ENCODE measurements at places on chromosomes 2 and 18. TPM values are rescaled to one million over a fixed set of nuclear protein-coding genes. Genes with fewer than 3 reads are reported as not detected.

Gene PHOSPHO2
- polyA plus RNA-seq: 0.73 TPM

DNA sequence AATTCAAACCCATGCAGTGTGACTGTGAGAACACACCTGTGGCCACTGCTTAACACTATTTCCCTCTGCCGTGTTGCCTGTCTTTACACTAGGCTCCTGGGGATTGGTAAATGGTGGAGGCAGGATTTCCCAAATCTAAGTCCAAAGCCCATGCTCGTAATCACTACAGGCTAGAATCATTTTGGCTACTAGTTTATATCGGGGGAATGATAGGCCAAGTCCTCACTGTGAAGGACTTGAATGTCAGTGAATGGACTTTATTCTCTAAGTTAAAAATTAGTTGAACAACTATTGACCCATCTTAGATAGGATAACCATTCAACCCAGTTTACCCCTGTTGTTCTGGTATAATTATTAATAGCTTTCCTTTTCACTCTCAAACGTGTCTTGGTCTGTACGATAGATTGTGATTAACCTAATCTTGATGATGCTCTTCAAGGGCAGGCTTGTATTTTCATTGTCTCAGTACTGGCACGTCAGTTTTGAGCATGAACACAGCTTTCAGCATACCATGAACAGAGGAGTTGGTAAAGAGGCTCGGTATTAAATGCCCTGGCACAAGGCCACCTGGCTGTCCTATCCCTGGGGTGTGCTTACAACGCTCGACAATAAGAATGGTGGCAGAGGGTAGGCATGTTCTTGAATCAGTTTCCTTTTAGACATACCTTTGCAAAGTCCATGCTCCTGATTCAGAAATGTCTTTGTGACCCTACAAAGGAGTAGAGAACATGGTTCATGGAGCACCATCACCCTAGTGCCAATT lies 148.8 kb downstream of the RTN4 start:
- DNase-seq: no peak

DNA sequence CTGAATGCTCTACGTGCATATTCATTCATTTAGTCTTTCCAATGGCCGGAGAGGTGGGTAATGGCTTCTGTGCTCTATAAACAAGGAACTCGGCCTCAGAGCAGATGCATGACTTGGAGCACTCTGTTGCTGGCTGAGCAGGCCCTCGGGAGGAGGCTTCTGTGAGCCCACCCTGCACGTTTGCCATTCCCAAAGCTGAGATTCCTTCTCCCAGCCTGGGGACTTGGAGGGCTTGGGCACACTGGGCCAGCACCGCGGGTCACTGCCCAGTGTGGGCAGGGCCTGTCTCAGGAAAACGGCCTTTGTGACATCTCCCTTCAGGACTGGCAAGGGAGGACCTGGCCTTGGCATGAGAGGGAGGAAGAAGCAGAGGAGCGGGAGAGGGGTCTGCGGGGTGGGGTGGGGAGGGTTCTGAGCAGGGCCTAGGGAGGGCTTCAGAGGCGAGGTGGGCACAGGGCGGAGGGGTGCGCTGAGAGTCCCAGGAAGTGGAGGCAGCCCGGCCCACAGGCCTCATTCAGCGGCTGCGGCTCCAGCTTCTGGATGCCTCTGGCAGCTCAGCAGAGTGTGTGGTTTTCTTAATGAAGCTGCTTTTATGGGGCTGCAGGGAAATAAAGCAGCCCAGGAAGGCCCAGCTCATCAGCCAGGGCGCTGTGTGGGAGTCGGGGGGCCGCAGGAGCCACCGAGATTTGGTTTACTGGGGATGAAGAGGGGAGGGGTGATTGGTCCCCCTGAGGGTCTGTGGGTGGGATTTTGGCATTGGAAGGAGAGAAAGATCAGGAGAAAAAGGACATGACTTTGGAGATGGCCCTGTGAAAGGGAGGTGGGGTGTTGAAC lies 51.7 kb upstream of the OTOF start:
- no peak for DNase-seq

- no peak for DNase-seq
Measured at GRCh38 chr2:209721497-209721896, 50.1 kb upstream of the UNC80 start.

- DNase-seq: no peak
Measured at GRCh38 chr2:45250176-45250575, 240.9 kb upstream of the SIX2 start.

Gene BZW1
- polyA plus RNA-seq: 326 TPM

DNA sequence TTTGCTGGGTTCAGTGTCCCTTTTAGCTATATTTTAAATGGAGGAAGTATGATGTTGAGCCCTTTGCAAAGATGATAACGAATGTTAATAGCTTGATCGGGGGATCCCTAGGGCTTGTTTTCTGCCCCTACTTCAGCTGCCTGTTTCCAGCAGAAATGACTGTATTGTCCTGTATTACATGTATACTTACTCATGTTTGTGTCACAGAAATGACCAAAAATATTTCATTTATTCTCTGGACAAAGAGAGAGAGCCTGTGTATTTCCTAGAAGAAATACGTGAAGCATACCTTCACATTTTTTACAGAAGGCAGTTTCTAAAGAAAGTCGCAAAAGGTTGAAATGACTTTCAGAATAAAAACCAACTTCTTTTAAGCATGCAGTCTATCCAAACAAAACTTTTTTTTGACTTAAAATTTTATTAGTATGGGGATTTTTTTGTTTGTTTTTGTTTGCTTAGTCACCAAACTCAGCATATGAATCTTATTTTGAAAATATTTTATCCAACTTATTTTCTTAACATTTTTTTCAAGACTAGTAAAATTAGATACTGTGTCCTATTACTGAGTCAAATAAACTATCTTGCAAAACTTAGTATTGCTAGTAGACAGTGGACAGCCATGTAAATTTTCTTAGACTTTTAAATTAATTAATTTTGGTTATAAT lies 68.9 kb downstream of the PTRHD1 start:
- no peak for DNase-seq

GRCh38 chr2:198368089-198368488 lies 563.7 kb downstream of the PLCL1 start:
- no peak for DNase-seq

Gene TANC1
- 33.5 TPM for polyA plus RNA-seq

DNA sequence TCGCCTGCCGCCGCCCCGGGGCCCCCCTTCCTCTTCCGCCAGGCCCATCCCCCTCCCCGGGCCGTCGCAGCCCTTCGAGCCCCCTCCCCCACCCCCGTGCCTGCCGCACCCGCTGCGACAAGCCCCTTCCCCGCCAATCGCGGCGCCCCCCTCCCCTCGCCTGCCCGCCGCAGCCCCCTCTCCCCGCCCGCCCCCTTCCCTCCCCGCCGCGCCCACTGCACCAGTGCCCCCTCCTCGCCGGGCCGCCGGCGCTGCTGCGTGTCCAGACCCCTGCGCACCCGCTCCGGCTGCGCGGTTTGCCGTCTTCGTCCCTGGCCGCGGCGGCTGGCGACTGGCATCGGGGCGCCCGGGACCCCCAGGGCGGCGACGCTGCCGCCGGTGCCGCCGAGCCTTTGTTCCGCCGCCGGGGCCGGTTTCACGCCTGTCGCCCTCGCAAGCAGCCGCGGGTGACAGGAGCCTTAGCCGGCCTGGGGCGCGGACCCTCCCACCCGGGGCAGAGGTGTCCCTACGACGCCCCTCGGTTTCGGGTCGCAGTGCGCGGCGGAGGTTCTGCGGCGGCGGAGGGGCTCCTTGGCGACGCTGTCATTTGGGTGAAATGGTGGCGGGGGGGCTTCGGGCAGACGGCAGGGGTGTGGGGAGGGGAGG lies 18.1 kb downstream of the GPC1 start:
- DNase-seq: no peak

DNA sequence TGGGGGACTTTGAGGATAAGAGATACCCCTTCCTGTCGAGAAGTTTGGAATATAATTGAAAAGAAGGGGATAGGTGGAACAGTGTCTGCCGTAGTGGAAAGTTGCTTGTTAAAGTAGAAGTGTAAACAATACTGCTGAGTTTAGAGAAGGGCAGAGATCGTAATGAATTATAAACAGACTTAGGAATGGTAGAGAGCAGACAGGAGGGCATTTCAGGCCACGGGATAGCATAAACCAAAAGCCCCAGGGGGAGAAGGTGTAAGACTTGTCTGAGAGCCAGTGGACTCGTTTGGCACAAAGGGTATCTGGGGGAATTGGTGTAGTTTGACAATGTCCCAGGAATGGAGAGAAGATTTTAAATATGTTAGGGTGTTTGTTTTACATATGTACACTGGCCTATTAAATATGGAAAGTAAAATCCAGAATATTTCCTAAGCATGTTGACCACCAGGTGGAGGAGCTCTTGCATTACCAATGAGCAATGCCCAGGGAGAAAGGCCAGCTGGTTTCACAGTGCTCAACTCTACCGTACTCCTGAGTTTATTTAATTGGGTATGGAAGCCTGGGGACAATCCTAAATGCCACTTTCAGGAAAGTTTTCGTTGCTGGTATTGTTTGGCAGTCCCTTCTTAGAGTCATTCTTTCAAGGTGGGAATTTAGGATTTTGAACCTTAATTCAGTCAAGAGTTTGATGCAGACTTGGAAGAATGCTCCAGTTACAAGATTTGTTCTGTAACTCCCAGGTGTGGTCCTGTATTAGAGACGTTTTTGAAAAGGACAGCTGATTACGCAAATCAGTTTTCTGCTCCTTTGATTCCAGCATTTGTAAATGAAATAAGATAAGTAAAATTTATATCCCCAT lies 7.5 kb downstream of the COPS8 start:
- no peak for DNase-seq

GRCh38 chr2:182426918-182427240 lies at the start of gene PDE1A:
PDE1A (minus strand) TSS chr2:182427036.
- DNase-seq: no peak

Gene GPC1
- 46.6 TPM for polyA plus RNA-seq

DNA sequence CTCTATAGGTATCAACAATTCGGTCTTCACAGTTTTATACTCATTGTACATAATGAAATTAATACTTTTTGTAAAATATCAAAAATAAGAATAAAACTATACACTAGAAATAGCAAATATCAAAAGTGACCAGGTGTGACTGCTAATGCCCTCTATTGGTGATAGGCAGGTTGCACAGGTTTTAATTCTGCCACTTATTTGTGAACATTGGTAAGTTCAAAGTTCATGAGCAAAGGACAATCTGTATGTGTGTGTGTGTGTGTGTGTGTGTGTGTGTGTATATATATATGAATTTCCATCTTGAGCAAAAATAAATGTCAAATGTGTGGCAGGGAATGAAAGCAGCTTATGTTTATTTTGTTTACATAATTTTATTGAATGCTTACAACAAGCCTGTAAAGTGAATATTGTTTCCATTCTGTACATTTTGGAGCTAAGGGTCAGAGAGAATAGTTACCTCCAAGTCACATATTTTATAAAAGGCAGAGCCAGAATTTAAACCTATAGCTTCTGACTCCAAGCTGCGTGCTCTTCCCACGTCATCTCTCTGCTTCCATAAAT lies 537.4 kb downstream of the CPS1 start:
- DNase-seq: no peak

Gene LRRTM4
- not detected for polyA plus RNA-seq

Gene MALL
- 29.0 TPM for polyA plus RNA-seq

GRCh38 chr2:9002637-9003365 lies 683 bp downstream of the MBOAT2 start:
- DNase-seq: no peak

GRCh38 chr18:8080092-8080491 lies 513.0 kb downstream of the PTPRM start:
- DNase-seq: no peak

Gene ZNF804A
- polyA plus RNA-seq: 0.05 TPM

GRCh38 chr2:161147856-161148255 lies 12.4 kb upstream of the TANK start:
- no peak for DNase-seq

DNA sequence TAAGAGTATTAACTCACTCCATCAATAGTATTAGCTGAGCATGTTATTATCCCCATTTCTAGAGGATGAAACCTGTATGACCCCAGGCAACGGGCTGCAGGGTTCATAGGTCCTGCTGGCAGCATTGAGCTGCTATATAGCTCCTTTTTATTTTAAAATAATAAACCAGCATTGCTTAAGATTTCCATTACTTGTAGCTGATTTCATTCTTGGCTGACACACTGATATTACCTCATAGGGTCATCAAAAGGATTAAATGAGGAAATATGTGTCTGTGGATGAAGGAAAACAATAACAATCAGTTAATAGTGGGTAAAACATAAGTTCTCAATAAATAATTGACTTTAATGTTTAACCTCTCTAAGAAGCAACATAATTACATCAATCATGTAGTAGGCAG lies 48.3 kb upstream of the NRP2 start:
- DNase-seq: no peak

Gene CD8A
- 0.02 TPM for polyA plus RNA-seq

GRCh38 chr2:240351826-240352426 lies 83.5 kb upstream of the GPC1 start:
- no peak for DNase-seq

DNA sequence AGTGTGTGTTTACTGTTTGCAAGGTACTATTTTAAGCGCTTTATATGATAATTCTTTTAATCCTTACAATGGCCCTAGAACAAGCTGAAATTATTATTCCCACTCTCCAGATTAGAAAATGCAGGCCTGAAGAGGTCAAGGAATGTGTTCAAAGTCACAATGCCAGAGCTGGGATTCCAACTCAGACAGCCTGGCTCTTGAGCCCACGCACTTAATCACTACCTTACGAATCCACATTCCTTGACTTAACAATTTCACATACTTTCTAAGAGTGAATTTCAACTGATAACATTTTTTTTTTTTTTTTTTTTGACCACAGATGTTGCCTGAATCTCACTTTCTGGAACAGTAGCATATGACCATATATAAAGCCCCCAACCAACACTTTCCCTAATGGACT lies 400.3 kb downstream of the NCKAP5 start:
- no peak for DNase-seq

DNA sequence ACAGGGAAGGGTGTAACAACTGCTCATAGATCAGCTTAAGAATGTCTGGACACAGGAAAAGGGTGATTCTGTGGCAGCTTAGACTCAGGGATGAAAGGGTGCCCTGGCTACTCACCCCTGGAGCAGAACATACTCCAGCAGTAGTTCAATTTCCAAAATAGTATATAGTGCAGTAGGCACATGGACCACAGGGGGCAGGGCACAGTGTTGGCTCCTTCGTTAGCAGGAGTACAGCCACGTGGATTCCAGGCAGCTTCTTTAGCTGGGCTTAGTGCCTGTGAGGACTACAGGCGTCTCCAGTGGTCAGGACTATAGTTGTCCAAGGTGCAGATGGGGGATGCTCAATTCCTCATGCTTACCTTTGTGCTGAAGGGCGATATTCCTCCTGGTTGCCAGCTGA lies 277.5 kb upstream of the DDX18 start:
- no peak for DNase-seq
